DMS79 treated with DMSO at 0.1 percent for 48 hours (cell line): ENCODE measurements at places on chromosomes 3 and 15.
A peak's percentile ranks its signal among the peaks of the same experiment; 100 is the strongest.

- no peak for DNase-seq
Observed at GRCh38 chr3:60392501-60392900, 858.8 kb downstream of the FHIT start.

GRCh38 chr3:100009276-100010086 lies 104.8 kb downstream of the FILIP1L start:
- DNase-seq, result peak; percentile 32

DNA sequence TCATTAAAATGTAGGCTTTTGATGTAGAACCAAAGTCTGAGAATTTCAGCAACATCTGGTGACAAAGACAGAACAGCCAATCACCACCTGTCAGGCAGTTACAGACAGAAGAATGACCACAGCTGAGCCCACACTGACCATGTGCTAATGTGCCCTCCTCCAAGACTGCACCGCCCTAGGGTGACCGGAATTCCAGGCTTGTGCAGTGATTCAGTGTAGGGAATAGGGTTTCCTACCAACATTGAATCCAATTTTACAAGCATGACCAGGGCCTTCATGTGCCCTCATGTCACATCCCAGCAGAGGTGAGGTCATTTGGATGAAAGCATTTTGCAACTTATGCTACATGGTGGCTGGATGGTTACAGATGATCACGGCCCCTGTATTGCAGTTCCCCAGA lies 412.5 kb downstream of the SOX2 start:
- no peak for DNase-seq

- peak; percentile 13 for DNase-seq
Observed at GRCh38 chr15:69410248-69410874, 3.8 kb upstream of the KIF23 start.

DNA sequence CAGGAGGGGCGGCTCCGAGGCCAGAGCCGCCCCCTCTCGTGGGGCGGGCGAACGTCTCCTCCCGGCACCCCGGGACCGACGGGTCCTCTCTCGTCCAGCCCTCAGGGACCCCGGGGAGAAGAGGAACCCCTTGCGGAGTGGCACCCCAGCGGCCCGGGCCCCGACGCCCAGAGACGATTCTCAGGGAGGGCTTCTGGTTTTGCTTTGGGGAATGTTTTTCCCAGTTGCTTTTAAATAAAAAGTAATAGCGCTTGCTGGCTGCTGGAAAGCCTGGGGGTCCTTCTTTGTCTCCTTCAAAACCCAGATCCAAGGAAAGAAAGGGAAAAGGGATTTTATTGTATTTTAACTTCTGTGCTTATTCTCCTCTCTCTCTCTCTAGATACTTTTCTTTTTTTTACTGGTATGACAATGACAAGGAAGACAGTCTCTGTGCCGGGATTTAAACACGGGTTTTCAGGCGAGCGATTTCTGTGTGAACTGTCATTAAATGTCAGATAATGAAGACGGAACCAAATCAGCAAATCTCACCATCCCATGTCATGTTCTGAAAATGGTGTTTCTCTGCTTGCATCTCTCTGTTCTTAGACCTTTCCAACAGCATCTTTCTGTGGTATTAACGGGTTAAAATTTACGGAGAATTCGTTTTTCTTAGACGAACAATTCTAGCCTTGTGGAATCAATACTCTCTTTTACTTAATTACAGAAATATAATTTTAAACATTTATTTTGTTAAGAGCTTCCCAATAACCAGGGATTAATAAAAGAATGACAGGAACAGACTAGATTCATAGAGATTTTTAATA lies 530 bp upstream of the PCOLCE2 start:
- DNase-seq, result no peak

DNA sequence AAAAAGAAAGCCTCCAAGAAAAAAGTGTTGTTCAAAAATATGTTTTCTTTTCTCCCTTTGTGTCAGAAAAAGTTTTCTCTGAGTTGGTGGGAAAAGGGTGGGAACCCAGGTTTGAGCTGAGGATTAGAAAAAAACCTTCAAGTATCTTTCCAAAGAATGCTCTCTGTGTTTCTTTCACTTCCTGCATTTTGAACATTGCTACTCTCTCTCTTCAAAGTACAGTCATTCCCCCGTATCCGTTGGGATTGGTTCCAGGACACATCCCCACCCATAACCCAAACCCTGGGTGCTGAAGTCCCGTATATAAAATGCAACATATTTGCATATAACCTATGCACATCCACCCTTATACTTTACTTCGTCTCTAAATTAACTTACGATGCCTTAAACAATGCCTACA lies 139.6 kb downstream of the TMCO5A start:
- no peak for DNase-seq

DNA sequence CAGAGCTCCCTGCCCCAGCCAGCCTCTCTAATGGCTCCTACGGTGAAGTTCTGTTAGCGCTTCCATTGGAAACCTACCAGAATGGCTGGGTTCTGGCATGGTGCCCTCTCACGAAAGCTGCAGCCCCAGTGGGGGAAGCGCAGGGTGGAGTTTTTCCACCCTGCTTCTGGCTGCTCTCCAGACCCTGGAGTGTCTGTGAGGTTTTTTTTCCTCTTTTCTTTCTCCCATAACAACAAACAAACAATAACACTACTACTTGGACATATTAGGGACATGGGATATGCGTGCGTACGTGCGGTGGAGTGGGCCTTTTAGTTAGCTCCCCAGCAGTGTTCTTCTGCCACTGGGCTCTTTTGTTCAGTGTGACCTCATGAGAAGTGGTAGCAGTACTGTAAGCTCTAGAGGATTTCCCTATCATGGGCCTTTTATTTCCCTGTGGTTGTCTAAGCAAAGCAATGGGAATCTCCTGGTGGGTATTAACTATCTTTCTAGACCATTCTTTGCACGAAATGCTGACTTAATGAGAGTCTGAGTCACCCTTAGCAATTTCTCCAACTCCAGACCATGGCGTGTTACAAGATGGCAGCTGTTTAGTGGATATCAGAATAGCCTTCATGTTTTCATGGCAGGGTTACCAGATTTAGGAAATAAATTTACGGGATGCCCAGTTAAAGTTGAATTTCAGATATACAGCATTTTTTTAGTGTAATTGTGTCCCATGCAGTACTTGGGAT lies 161.9 kb downstream of the FNDC3B start:
- peak; percentile 90 for DNase-seq

DNA sequence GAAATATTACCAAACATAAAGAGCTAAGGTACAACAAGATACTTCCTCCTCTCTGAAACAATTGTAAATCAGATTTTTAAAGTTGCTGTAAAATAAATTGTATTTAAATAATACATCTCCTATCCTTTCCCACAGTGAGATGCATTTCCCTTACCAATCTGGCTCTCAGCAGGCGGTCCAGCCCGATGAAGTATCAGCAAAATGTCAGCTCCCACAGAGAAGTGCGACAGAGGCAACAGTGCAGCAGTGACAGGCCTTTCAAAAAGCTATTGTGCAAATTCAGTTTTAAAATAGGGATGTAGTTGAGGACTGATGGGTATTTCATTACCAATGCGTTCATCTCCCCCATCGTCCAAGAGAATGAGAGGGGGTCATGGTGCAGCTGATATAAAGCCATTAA lies 733.2 kb upstream of the GOLIM4 start:
- DNase-seq, result no peak

- no peak for DNase-seq
Observed at GRCh38 chr3:120394347-120394746, 45.2 kb upstream of the LRRC58 start.

GRCh38 chr3:129684270-129684669 lies 77.8 kb upstream of the PLXND1 start:
- no peak for DNase-seq

- DNase-seq, result no peak
Observed at GRCh38 chr15:52872036-52872818, 82.1 kb upstream of the ONECUT1 start.

DNA sequence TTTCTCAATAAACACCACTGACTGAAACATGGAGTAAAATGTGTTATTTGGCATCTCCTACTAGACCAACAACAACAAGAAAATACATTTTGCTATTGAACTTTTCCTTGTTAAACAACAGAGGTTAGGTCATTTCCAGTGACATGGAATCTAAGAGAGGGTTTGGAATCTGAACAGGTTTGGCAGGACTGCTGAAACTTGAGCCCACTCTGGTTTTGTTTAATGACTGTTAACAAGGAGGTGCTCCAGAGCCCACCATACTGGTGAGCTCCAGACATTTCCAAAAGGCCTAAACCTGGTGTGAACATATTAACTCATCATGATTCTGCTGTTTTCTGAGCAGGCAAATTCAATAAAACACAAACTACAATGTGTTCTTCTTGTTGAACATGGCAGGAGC lies 330.7 kb upstream of the TRIM42 start:
- DNase-seq, result peak; percentile 63

DNA sequence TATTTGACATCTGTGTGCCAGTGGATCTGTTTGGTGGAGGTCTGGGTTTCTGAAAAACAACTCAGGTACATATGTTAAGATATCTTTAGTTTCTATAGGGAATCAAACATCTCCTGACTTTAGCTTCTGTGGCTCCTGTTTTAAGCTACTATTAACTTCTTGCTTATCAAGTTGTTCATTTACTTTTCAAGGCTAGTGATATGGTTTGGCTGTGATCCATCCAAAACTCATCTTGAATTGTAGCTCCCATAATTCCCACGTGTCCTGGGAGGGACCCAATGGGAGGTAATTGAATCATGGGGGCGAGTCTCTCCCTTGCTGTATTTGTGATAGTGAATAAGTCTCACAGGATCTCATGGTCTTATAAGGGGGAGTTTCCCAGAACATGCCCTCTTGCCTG lies 41.4 kb downstream of the ZNF860 start:
- DNase-seq, result no peak
